RPMI8226 (cell line): ENCODE measurements at places on chromosomes 4 and X.
A peak's percentile ranks its signal among the peaks of the same experiment; 100 is the strongest.

- DNase-seq = no peak
These were observed 124.1 kb downstream of the AFAP1 start for GRCh38 chr4:7815562-7815961.

DNA sequence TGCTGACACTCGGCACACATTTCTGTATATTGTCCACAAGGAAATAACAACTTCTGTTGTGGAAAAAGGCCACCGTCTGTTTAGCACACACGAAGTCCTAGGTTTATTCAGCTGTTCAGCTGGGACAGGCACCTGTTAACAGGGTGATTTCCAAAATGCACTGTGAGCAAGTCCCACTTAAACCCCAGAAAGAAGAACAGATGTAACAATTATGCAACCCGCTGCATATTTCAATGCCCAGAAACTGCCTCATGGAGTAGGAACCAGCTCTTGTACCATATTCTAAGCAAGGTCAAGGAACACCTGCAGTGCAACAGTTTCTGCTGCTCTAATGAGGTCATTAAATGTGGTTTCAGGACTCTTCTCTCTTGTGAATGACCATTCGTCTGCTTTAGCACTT is 77.1 kb downstream of the GEMIN8 start:
- DNase-seq = peak; percentile 85

- no peak for DNase-seq
These were observed 135.8 kb upstream of the TBL1X start for GRCh38 chrX:9329056-9329455.

DNA sequence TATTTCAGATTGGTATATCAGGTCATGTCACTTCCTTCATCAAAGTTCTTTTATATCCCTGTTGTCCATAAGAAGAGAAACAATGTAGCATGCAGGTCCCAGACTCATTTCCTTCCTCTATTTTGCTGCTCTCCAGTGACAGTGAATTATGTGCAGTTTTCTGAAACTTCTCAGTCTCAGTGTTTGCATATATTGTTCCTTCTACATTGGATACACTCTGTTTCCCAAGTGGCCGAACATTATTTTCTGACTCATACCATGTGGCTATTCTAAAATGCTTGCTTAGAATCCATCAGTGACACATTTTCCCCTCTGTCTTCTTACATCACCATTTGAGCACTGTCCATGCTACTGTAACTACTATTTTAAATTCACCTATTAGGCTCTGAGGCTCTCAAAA is 305.7 kb downstream of the PDHA2 start:
- DNase-seq = no peak

DNA sequence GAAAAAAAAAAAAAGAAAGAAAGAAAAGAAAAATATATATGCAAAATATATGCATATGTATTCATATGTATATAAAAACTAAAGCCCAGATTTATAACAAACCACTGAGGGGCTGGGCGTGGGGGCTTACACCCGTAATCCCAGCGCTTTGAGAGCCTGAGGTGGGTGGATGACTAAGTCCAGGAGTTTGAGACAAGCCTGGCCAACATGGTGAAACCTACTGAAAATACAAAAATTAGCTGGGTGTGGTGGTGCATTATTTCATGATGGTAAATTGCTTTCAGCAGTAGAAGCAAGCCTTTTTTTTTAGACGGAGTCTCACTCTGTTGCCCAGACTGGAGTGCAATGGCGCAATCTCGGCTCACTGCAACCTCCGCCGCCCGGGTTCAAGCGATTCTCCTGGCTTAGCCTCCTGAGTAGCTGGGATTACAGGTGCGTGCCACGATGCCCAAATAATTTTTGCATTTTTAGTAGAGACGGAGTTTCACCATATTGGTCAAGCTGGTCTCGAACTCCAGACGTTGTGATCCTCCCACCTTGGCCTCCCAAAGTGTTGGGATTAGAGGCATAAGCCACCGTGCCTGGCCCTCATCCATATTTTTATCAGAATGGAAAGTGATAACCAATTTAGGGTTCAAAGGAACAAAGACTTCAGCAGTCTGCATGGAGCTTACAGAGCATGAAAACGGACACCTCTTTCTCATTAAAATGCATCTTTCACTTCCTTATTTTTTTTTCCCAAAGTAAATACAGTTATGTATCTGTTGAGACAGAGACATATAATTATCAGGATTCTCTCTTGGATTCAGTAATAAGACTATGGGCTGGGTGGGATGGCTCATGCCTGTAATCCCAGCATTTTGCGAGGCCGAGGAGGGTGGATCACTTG is 27.7 kb upstream of the MOB1B start:
- peak; percentile 42 for DNase-seq

DNA sequence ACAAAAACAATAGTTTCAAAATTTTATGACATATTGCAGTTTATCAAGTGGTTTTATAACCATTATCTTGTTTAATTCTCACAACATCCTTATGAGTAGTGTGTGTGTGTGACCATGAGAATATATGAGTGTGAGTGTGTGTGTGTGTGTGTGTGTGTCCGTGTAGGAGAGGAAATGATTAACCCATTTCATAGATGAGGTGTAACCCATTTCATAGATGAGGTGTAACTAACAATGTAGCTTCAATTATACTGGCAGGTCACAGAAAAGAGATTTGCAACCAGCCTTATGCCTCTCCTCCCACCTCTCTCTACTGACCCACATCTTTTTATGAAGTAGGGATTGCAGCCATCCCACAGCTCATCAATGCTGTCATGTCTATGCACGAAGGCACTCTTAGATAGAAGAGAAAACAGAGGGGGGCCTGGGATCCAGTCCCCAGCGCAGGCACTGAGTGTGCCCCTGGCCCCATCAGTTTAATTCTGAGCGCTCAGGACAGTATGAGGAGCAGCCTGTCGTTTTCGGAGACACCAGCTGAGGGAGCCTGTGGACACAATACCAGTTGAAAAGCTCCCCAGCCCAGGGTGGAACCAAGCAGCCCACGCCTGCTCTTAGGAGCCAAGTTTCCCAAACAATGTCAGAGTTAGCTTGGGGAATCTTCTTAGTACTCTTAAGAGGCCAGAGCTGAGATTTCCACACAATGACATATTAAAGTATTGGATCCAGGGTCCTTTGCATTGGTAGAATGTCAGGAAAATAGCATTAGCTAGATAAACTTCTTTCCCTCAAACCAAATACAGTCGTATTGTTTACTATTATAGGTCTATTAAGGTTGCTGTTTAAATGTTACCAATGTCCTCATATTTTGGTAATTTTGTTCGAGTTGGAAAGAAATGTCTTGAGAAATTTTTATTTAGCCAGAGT is 88.6 kb downstream of the PALLD start:
- DNase-seq = peak; percentile 18

- no peak for DNase-seq
These were observed 5.6 kb upstream of the SYTL5 start for GRCh38 chrX:38000706-38001105.

DNA sequence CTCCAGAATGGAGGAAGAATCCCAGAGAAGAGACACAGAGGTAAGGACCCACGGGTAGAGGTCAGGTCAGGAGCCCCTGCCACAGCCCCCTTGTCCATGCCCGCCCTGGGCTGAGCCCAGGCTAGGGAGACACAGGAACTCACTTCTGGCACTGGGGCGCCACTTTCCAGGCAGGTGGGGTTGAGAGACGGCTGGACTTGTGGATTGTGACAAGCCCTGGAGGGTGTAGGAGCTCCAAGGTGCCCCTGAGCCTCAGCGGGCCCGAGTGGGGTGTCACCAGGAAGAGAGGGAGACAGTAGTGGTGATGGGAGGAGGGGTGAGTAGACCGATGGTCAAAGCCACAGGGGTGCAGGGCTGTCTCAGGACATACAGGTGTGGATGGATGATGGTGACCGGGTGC is 58.9 kb downstream of the WFS1 start:
- DNase-seq = no peak

DNA sequence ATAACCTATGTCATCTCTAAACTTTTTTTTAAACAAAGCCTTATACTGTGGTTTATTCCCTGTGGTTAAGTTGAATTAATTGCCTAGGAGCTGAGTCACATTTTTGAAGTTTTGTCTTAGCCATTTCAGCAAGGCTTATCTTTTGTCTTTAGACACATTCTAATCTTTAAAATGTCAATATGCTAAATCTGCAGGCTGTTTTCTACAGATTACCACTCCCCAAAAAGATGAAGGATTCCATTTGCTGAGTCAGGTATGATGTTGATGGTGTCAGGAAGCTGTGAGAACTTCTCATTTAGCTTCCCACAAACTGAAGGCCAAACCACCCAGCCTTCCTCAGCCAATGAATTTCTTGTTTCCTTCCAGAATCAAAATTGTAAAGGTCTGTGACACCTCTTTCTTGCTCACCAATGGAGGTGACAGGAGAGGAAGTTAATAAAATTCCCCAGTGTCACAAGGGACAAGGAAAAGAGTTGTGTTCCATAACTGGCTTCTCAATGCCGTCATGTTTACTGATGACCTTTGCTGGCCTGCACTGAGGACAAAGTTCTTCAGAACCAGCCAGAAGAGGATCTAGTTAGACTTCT is 3.7 kb upstream of the CXCL6 start:
- DNase-seq = no peak

- peak; percentile 64 for DNase-seq
These were observed 7.8 kb upstream of the AKAP14 start for GRCh38 chrX:119887721-119888425.

GRCh38 chr4:75633846-75634245 is 3.5 kb upstream of the CDKL2 start:
- peak; percentile 24 for DNase-seq

DNA sequence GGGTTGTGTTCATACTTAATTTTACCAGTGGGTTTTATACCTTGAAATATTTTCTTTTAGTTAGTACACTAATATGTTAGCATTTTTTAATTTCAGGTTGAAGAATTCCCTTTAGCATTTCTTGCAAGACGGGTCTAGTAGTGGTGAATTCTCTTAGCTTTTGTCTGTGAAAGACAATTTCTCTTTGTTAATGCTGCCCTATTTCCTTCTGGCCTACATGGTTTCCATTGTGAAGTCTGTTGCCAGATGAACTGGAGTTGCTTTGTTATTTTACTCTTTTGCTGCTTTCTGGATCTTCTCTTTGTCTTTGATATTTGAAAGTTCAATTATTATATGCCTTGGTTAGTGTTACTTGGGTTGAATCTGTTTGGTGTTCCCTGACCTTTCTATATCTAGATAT is 25.0 kb upstream of the MTHFD2L start:
- DNase-seq = no peak

DNA sequence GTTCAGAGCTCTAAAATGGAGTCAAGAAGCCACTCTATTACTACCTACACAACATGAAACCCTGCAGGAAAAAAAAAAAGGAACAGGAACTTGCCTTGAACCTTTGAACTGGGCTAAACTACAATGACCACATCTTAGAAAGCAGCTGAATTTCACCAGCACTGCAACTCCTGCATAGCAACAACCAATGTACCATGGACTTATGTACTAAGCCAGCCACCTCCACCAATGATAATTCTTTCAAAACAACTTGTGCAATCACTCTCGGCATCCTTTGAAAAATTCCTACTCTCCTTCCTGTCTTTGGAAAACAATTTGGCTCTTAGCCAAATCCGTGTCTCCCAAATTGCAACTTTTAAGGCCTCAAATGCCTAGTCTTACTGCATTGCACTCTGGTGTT is 26.8 kb upstream of the FMR1 start:
- peak; percentile 21 for DNase-seq

- no peak for DNase-seq
These were observed 21.4 kb upstream of the MRFAP1 start for GRCh38 chr4:6619116-6619465.

DNA sequence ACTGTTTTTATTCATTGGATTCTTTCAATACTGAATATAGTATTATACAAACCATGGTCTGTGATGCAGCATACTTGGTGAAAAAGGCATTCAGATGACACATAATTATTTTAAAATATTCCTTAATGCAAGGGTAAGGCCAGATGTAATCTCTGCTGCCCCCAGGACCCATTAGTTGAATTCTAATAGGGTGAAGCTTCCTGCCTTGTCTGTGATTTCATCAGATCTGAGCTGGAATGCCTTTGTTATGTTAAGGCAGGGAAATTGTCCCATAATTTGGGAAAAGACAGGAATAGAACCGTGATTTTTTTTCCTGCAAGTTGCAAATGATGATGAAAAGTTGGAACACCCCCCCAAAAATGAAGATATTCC is 26.1 kb downstream of the ZRSR2 start:
- no peak for DNase-seq
